Spleen (tissue), 13 donors: ENCODE measurements at places on chromosomes 1 and 21.

- DNase-seq = no peak
Measured at GRCh38 chr1:245742896-245743295, 588.1 kb downstream of the KIF26B start.

DNA sequence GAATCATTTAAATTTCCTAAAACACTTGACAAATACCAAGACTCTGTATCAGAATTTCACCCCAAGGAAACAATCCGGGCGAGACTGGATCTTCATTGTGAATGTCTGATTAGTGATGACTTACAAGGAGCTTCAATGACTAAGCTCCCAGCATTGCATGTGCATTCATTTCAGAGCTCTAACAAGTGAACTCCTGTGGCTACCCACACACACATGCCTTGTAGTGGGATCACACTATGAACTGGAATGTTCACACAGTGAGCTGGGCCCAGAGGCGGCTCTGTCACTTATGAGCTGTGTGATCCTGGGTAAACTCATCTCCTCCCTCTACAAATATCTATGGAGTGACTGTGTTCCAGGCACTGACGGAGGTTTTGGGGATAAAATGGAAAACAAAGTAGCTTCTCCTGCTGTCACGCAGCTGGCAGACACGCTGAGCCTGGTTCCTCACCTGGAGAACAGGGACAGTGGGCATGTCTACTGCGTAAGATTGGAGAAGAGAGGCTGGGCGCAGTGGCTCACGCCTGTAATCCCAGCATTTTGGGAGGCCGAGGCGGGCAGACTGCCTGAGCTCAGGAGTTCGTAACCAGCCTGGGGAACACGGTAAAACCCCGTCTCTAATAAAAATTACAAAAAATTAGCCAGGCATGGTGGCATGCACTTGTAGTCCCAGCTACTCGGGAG lies 56.9 kb downstream of the CLSTN1 start:
- peak; percentile 27 for DNase-seq

DNA sequence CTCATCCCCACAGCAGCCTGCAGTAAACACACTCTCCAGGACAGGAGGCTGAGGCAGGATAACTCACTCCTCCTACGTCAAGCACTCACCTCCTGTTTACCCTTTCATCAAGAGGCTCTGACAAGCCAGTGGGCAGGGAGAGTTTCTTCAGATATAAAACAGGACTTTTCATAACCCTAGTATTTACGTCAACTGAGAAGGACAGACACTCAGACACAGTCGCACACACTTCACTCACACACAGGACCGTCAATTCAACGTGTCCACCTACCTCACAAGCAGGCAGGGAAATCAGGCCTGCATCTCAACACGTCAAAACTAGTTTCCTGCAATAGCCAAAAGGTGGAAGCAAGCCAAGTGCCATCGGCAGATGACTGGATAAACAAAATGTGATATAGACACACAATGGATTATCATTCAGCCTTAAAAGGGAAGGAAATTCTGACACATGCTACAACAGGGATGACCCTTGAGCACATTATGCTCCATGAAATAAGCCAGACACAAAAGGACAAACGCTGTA lies 48.6 kb downstream of the ITPKB start:
- DNase-seq = no peak

GRCh38 chr1:172488393-172488792 lies 44.5 kb upstream of the PIGC start:
- no peak for DNase-seq

- DNase-seq = no peak
Measured at GRCh38 chr21:46555678-46556077, 49.2 kb downstream of the S100B start.

- DNase-seq = no peak
Measured at GRCh38 chr1:217647791-217648190, 16.6 kb downstream of the SPATA17 start.

- no peak for DNase-seq
Measured at GRCh38 chr21:15729346-15729673, 472 bp upstream of the USP25 start.

DNA sequence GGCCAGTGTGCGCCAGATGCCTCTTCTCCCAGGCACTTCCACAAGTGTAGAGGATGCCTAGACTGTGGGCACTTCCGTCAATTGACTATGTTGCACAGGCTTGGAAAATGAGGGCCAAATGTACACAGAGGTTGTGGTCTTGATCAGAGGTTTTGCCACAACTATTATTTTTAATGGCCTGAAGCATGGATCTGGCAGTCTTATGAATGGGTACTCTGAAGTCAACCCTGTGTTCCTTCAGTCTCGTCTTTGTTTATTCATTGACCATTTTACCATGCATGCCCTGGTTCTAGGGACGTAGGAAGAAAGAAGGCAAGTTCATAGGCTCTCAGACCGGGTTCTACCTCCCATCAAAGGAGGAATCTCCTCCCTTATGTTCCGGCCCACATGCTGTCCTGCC lies 329.1 kb downstream of the HHAT start:
- DNase-seq = no peak

- DNase-seq = no peak
Measured at GRCh38 chr1:233480198-233480597, 133.7 kb upstream of the KCNK1 start.

DNA sequence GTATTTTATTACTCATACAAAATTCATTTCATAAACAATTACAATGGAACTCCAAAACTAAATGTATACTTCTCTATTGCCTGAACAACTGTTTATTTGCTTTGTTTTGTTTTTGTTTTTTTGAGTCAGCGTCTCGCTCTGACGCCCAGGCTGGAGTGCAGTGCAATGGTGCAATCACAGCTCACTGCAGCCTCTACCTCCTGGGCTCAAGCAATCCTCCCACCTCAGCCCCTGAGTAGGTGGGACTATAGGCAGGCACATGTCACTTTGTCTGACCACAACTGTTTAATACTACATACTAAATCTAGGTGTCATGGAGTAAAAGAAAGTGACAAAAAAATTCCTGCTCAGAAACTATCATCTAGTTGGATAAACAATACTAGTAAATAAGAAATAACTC lies 49.3 kb downstream of the RAB3GAP2 start:
- no peak for DNase-seq

DNA sequence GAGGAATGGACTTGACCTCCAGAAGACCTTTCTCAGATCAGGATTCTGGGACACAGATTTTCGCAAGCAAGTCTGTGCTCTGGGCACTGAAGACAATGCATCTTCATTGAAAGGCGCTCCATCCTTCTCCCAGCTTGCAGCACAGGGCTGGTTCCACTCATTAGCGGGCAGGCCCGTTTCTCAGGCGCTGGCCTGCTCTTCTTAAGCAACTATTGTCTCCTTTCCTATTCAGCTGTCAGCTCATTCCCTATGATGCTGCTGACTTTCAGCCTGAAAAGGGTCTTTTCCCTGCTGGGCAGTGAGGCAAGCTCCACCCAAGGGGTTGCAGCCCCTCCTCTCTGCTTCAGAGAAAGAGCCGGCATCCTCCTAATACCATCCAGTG lies 91.9 kb upstream of the PLXNA2 start:
- DNase-seq = no peak

GRCh38 chr21:37983336-37984095 lies 67.3 kb upstream of the KCNJ6 start:
- DNase-seq = no peak
